Karpas-422 (cell line): ENCODE measurements at places on chromosomes 2 and 18. TPM values are rescaled to one million over a fixed set of nuclear protein-coding genes. Genes with fewer than 3 reads are reported as not detected.
A peak's percentile ranks its signal among the peaks of the same experiment; 100 is the strongest.

GRCh38 chr2:29290293-29291047, 175.3 kb downstream of the CLIP4 start:
- H3K4me1 ChIP-seq = peaks cover 3% of the 10 kb centered on the region; the same call in 1 of the 2 replicates
- no peaks in the 10 kb centered on the region for H3K36me3 ChIP-seq
- H3K27ac ChIP-seq = no peak overlapping the region
- H3K4me3 ChIP-seq = no peak overlapping the region
- no peak for DNase-seq

FIGN gene
- not detected in 2 replicates for total RNA-seq

HOXD1 gene
- total RNA-seq = not detected in 2 replicates

GRCh38 chr2:68739595-68740399, 5.2 kb downstream of the ARHGAP25 start:
- peaks cover 40% of the 10 kb centered on the region for H3K36me3 ChIP-seq
- DNase-seq = peak; percentile 81
- peaks cover 88% of the 10 kb centered on the region for H3K4me1 ChIP-seq

NOSTRIN gene
- total RNA-seq = not detected in 2 replicates

- H3K36me3 ChIP-seq = no peaks in the 10 kb centered on the region
- DNase-seq = peak; percentile 51
- no peak overlapping the region for H3K27ac ChIP-seq
- H3K4me3 ChIP-seq = no peak overlapping the region
Measured at GRCh38 chr2:10036095-10036884, 7.1 kb upstream of the KLF11 start.

DNA sequence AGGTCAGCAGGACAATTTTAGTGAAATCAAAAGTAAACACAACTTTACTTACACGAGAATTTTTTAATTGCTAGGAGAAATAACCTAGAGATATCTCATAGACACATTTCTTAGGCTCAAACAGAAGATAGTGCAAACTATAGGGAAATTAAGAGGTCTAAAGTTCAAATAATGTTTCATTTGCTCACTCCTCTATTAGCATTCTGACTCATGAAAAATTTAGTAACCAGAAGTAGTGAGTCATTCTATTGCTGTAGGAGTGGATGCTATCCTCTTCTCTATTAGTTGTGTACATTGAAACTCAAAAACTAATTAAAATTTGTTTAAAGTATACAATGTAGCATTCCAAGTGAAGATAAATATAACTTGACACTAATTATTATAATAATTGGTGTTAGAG, 908.3 kb upstream of the TMEFF2 start:
- H3K36me3 ChIP-seq = no peaks in the 10 kb centered on the region
- no peak overlapping the region for H3K4me3 ChIP-seq
- no peaks in the 10 kb centered on the region for H3K27me3 ChIP-seq
- no peak overlapping the region for H3K27ac ChIP-seq

LBX2 gene
- total RNA-seq = 7.2 and 15.8 TPM in 2 replicates

PAX8 gene
- total RNA-seq = 0.90 and 1.5 TPM in 2 replicates
